ENCODE measurements at places on chromosomes 5 and 9.

DNA sequence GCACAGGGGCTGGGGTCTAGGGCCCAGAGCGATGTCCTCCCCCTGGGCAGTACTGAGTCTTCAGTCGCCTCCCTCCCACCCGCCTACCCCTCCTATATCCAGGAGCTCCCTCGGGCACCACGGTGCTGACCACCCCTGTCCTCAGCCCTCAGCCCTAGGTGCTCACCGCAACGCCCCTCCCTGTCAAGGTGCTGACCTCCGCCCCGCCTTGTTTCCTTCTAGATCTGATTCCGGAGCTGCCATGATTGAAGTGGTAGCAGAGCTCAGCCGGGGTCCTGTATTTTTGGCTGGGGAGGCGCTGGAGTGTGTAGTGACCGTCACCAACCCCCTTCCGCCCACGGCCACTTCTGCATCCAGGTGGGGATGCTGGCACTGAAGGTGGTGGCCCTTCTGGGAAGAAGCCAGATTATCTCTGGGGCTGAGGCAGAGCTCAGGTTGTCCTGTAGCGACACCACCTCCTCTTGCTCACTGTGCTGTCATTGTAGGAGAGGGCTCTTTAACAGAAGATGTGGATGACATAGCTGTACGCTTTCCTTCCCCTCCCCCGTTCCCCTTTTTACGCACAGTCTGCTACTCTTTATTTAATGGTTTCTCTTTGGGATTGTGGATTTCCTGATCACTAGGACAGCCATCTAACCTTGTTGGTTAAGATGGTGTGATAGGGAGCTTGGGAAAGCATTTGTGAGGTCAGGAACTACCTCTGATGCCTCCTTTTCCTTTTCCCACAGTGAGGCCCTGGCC lies 598 bp downstream of the RGP1 start:
- no peak for DNase-seq

- DNase-seq: no peak
Measured at GRCh38 chr5:378301-378891, 56.9 kb downstream of the AHRR start.

DNA sequence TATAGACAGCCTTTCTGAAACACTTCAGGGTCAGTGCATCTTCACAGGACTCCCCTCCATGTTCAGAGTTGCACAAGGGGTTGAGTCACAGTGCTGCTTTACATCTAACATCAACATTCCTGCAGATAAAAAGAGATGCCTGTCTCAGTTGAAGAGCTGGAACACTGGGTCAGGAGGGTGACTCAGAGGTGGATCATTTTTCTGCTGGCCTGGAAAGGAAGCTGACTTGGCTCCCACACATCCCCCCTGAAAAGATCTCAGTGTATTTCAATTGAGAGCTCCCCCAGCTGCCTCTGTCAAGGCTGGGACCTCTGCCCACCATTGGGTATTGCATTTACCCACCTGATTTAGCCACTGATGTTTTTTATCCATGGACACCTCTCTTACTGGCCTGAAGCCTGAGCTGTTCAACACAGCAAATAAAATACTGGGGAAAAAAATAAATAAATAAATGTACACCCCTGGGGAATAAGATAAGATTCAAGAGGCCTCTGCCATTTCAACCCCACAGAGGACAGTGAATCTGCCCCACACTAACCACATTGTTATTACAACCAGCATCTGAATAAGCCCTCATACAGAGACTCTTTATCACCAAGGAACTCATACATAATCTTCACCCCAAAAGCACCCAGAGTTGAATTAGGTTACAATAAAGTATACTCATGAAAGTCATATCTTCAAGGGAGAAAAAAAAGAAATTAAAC lies 716.4 kb downstream of the SEMA5A start:
- DNase-seq: no peak

- no peak for DNase-seq
Measured at GRCh38 chr5:66209350-66209749, 65.2 kb downstream of the SREK1 start.

DNA sequence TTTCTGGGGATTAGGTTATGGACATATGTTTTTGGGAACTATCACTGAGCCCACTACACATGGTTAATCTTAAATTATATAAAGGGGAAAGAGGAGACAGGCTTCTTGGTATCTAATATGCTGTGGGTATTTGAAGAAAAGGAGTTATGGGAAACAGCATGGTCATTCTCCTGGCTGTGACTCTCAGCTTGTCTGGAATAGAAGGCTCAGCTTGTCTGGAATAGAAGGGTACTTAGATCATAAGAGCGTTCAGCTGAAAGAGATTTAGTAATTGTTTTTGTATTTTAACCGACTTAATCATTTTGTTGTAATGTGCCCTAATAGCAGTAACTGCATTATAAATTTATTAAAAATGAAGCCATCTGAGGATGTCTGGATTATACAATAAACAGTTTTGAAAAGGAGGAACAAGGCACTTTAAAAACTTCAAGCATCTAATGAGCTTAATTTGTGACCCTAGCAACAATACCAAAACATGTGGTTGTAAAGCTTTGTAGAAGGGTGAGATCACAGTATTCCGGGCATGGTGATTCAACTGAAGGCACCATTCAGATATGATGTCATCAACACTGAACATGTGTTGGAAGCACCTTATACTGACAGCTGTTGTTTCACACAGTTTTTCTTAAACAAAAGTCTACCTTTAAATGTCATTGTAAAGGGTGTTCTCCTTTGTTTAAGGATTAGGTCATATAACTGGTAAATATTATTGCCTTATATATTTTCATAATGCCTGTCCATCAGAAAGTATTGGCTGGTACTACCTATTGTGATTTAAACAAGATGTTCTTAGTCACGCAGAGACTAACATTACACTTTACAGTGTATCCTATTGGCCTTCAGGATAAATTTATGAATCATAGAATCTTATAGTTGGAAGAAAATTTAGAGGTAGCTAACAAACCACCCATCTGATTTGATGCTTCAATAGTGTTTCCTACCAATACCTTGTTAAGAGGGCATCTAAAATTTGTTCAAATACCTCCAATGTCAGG lies 2174.1 kb upstream of the WWC1 start:
- DNase-seq: no peak

DNA sequence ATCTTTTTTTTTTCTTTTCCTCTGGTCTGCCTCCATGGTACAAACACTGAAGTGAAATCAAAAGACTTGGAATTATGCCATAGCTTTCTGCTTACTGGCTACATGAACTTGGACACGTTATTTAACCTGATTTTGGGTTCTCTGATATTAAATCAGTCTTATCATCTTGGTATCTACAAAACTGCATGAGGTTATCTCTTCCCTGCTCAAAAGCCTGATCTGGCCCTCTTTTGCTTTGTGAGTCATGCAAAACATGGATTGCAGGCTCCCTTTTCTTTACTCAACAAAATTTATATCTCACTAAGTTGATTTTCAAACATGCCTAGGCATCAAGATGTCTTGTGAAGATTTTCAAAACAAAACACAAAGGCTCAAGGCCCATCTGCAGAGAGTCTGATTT lies 45.9 kb upstream of the FST start:
- no peak for DNase-seq

DNA sequence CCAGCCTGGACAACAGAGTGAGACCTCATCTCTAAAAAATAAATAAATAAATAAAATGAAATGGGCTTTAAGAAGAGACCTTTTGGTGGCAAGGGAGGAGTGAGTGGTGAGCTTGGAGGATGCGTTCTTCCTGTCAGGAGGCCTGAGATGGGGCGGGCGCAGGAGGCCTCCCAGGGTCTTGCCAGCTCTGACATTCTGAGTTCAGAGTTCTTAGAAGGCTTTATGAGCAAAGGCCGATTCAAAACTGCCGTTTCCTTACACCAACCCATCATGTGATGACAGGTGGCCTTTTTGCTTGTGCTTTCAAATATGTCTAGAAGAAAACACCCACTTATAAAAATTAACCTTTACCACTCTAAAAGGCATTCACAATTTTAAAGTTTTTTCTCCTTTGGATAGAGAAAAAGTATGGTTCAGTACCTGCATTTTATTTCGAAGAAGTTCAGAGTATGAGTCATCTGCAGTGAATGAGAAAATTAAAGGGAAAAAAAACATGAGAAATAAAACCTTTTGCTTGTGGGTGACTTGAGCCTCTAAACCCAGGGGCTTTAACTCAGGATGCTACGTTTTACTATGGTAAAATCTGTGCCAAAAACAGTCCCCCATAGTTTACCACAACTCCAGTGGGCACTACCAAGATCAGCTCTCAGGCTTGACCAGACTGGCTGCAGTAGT lies 157.4 kb upstream of the OTULINL start:
- DNase-seq: no peak

DNA sequence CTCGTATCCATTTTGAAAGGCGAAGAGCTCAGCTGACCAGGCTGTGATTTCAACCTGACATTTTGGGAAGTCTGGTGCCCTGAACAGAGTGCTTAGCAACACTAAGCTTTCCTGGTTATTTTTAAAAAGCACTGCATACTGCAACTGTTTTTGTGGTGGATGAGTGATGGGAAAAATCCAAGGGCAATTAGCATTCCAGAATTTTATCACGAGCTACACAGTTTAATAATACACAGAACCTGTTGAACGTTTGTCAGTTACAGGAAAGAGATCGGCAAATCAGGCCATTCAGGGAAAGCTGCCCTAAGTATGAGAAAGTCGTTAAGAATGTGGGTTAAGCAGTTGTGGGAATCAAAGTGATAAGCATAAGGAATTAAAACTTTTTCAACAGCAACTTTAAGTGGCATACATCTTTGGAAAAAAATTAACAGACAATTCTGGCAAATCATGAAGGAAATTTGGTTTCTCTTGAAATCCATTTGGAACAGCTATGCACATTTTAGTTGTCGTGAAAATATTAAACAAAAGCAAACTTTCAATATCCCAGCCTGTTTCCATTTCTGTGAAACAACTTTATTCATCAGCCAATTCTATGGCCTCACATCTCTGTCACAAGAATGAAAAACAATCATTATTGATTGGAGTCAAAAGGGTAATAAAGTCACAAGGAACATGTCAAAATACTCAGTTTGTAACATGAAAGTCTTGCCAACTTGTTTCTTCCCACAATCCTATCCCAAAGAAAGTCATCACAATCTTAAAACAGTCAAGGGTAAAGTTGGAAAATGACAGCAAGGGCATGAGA lies 25.7 kb downstream of the PUM3 start:
- no peak for DNase-seq

GRCh38 chr5:146588331-146589027 lies 72.5 kb upstream of the GPR151 start:
- DNase-seq: no peak

- DNase-seq: no peak
Measured at GRCh38 chr5:16864631-16865131, 71.4 kb downstream of the MYO10 start.

DNA sequence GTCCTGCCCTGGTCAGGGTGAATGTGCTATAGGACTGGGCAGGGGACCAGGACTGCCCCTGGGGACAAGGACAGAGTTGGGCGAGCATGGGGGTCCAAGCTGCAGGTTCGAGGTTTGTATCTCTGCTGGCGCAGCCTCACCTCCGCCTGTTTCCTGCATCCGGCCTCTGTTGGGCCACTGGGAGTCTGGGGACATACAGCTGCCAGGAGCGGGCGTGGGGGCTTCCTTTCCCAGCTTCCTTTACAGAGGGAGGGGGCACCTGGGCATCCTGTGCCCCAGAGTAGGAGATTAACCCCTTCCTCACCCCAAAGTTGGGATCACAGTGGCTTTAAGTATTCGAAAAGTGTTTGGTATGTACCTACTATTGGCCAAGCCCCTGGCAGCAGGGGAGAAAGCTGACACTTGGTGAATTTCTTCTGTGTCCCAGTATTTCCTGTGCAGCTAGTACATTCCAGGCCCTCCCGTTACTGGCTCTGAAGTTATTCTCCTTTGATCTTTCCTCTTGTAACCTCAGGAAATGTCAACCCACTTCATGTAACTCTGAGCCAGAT lies 19.0 kb downstream of the OLFML2A start:
- no peak for DNase-seq

GRCh38 chr9:29214690-29215253 lies 1641.5 kb upstream of the C9orf72 start:
- DNase-seq: no peak

DNA sequence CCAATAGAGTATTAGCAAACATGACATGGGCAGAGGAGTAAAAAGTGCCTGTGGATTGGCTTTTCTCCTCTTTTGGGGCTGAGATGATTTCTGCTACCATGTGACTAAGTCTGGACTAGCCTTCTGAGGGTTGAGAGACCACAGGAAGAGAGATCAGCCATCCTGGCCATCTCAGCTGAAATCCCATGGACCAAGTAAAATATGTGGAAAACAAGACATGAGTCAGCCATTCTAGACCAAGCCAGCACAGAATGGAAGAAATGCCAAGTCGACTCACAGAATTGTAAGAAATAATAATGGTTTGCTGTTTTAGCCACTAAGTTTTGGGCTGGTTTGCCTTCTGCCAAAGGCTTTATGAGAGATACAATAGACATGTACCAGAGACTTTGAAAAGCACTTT lies 377.8 kb downstream of the CHSY3 start:
- DNase-seq: no peak

DNA sequence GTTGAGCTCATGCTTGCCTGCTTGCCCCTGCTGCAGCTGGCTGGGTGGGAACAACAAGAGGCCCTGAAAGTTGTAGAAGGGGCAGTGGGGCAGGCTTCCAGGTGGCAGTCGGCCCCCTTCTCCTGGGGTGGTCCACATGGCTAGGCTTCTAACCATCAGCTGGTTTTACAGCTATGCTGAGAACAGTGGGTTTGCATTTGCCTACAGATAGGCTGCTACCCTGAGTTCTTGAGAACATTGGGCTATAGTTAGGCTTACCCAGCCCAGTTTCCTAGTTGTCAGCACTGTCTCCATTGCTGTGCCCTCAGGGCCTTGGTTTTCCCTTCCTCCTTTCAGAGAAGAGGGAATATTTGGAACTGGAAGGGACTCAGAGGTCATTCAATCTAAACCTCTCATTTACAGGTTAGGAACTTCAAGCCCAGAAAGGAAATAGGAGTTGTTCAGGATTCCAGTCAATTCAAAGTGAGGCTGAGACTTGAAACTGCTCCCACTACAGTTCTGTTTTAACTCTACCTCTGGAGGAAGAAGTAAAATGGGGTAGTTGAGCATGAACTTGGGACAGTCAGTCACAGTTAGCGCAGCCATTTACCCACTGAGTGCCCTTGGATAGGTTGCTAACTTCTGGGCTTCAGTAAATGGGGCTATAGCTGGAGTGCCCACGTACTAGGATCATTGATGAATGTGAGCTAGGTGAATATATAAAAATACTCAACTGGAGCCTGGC lies 11.5 kb downstream of the LARP1 start:
- DNase-seq: no peak

DNA sequence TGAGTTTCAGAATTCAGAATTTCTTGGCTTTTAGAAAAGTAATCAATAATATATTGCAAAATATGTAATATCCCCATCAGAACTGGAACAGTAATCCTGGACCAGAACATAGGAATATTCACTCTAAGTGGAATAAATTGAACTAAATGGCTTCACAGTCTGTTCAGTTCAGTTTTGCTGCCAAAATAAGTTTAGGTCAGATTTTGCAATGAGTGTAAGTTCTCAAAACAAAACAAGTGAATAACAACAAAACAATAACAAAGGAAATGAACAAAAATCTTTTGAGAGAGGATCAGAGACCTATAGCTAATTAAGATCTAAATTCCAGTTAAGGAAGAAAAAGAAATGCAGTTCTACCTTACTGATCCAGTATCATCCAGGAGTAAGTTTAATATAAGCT lies 9.3 kb downstream of the PTGER4 start:
- DNase-seq: no peak

GRCh38 chr5:4983701-4984100 lies 156.4 kb upstream of the ADAMTS16 start:
- no peak for DNase-seq
